Renal pelvis (tissue), 12 donors: ENCODE measurements at places on chromosomes 16 and 17. TPM values are rescaled to one million over a fixed set of nuclear protein-coding genes. Genes with fewer than 3 reads are reported as not detected.

GRCh38 chr16:9422762-9423513 is 331.5 kb downstream of the HAPSTR1 start:
- DNase-seq: no peak

The ZDHHC1 gene
- 18.3 TPM for polyA plus RNA-seq

The PRAC2 gene
- not detected for polyA plus RNA-seq

The ACE gene
- 20.1 TPM for polyA plus RNA-seq

GRCh38 chr17:63450551-63450950 is 4.4 kb upstream of the CYB561 start:
- DNase-seq: no peak

The ZNF469 gene
- polyA plus RNA-seq: 1.9 TPM

GRCh38 chr16:57713596-57713995 is 19.0 kb downstream of the DRC7 start:
- DNase-seq: no peak
